Mesenchymal stem cell (in vitro differentiated cells and primary cell): ENCODE measurements at places on chromosomes 2 and 18.
A peak's percentile ranks its signal among the peaks of the same experiment; 100 is the strongest.

GRCh38 chr2:240320204-240320993 is 115.1 kb upstream of the GPC1 start:
- DNase-seq, result peak; percentile 76

DNA sequence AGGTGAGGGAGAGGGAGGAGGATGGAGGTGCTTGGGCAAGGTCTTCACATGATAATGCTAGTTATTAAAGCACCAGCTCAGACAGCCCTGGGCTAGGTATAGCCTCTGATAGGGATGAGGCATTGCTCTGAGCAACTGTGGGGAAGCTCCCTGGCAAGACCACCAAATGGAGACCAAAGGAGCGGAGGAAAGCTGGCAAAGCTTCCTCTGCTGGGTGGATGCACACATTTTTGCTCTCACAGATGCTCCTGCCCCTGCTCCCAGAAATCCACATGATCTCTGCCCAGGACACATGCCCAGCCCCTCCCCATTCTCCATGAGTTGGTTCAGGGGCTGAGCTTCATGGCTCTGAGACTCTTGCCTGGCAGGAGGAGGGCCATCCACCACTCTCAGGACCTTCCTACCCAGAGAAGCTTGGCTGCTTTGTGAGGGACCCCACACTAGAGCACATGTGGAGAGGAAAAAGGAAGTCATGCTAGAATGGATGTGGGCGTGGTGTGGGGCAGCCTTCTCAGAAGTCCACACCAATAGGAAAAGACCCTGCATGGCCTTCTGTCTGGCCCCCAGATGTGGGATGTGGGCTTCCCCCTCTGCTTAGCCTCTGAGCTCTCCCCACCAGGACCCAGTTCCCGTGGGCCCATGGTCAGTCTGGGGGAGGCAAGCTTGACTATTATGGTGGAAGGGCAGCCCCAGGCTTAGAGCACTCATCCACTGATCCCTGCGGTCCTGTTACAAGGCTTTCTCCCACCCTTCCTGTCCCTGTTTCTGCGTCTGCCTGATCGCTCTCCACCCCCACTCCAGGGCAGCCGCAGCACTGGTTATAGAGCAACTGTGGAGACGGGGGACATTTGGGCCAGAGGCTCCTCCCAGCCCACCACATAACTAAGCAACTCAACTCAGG is 10.5 kb upstream of the CYP26B1 start:
- no peak for DNase-seq

DNA sequence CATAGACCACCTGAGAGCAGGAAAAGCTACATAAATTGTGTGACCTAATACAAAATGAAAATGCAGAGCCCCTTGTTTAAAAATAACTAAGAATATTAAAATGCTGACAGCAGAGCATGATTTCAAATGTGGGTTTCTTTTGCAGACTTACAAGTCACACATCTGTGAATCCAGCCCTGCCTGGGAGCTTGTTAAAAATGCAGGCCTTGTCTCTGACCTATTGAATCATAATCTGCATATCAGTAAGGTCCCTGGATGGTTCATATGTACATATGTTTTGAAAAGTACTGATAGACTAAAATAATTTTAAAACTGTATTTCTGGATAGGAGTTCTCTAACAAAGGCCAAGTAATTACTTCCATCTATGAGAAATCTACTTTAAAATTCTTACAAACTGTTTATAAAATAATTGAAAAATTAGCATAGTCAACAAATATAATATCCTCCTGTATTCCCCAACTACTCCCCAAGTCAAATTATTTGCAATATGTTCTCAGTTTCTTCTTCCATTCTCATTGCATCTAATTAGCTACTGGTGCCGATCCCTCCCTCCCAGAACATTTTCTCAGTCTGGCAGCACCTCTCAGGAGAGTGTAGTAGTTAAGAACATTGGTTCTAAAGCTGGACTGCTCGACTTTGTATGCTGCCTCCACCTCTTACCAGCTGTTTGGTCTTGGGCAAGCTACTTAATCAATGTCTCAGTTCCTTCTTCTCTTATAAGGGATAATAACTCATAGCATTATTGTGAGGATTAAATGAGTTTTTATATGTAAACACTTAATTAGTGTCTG is 1040.4 kb upstream of the CDH2 start:
- DNase-seq, result no peak

GRCh38 chr2:54492335-54492734 is 36.2 kb downstream of the SPTBN1 start:
- DNase-seq, result no peak

- peak; percentile 36 for DNase-seq
These were observed 2.3 kb upstream of the PLEKHH2 start for GRCh38 chr2:43634604-43635306.

DNA sequence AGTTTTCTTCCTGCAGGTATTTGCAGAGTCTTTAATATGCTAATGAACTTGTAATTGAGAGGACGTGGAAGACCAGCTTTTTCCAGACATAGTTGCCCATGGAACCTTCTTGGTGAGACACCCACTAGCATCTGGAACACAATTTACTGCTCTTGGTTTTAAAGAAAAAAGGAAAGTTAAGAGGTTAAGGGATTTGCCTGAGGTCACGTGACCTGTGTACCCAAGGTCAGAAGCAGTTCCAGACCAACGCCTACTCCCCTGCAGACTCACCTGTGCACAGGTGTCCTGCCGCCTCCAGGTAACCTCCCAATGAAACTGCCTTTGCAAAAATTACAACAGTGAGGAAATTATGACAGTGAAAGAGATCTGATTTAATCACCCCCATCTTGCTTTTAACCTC is 172.7 kb downstream of the ANAPC1 start:
- DNase-seq, result no peak

- no peak for DNase-seq
These were observed 336.6 kb upstream of the CWC22 start for GRCh38 chr2:180343528-180344345.

DNA sequence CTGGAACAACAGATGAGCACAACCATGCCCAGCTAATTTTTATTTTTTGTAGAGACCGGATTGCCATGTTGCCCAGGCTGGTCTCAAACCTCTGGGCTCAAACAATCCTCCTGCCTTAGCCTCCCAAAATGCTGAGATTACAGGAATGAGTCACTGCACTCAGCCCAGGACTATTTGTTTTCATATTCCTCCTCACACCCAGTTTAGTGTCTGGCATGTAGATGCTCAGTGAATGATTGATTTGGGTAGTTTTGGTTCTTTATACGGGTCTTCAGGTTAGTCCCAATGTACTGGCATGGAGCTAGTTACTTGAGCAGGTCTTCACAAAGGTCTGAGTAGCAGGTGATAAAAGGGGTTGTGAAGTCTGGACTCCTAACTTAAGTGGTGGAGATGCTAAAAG is 6.2 kb downstream of the EIF2B4 start:
- no peak for DNase-seq

- DNase-seq, result no peak
These were observed 1870.4 kb upstream of the CELF4 start for GRCh38 chr18:39435996-39436395.

DNA sequence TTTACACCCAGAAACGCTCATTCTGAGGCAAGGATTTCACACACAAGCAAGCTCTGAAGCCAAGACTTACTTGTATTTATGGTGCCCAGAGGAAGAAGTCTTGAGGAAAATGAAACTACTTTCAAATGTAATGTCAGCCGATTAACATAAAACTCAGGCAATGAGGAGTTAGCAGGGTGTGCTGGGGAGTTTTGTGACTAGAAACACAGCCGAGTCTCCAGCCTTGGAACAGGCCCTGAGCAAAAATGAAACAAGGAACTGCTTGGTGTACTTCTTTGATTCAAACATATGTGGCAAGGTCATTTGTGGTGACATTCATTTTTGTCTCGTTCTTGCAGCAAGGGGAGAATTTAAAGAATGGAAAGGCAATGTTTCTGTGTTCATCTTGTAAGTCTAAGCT is 4.5 kb downstream of the DYTN start:
- DNase-seq, result no peak

DNA sequence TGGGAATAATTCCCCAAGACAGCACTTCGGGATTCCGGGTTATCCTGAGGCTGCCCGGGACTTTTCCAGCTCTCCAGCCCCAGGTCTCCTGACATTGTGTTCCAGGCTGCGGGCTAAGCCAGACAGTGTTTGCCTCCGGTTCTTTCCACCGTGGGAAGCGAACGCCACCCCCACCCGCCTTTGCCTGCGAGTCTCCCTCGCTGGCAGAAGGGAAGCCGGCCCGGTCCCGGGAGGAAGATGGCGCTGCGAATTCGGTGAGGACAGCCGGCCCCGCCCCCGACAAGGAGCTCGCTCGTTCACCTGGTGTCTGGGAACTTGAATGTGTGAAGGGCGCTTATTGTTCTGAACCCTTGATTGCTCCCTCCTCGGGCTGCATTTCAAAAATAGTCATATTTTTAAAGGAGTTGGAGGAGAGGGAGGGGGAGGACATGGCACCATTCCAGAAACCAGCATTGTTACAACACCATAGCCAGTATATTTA is 2.9 kb downstream of the LRATD1 start:
- peak; percentile 40 for DNase-seq

DNA sequence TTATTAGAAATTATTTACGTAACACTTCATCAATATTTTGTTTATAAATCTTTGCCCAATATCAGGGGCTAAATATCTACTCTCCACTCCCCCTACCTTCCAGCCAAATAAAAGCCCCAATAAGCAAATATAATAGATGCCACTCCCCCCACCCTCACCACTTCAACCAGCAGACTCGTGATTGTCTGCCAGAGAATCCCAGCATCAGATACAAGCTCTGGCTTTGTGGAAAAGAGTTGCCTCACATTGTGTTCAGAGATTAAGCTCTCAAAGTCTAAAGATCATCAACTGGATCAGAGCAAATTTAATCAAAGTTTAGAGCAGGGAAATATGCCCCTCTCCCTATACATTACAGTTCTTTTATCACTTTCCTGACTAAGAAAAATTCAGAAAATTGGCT is 39.5 kb downstream of the AOX1 start:
- DNase-seq, result no peak

GRCh38 chr2:113240915-113241911 is 37.5 kb downstream of the PAX8 start:
- DNase-seq, result peak; percentile 98

- DNase-seq, result no peak
These were observed 1210.5 kb upstream of the GYPC start for GRCh38 chr2:125445495-125445894.

- DNase-seq, result no peak
These were observed 138.0 kb upstream of the ASB18 start for GRCh38 chr2:236402033-236402790.

DNA sequence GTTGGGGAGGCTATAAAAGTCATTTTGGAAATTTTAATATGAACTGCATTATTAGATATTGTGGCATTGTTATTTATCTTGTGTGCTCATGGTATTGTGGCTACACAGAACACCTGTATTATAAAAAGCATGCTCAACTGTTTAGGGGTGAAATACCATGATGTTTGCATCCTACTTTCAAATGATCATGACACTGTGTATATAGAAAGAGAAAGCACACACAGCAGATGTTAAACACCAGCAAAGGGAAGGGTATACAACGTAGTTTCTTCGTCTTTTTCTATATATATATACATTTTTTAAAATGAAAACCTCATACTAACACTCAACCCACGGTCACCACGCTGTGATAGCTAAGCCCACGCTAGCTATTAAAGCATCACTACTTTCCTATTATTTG is 27.1 kb downstream of the STARD7 start:
- no peak for DNase-seq
